Activated T-helper 1 cell treated with Interleukin-2 at 50 U/mL for 16 hours (primary cell): ENCODE measurements at places on chromosomes 12 and 14.

GRCh38 chr14:64654246-64654900 is 49.9 kb upstream of the PLEKHG3 start:
- DNase-seq: no peak

- no peak for DNase-seq
Measured at GRCh38 chr12:89325495-89325894, 26.8 kb downstream of the DUSP6 start.

DNA sequence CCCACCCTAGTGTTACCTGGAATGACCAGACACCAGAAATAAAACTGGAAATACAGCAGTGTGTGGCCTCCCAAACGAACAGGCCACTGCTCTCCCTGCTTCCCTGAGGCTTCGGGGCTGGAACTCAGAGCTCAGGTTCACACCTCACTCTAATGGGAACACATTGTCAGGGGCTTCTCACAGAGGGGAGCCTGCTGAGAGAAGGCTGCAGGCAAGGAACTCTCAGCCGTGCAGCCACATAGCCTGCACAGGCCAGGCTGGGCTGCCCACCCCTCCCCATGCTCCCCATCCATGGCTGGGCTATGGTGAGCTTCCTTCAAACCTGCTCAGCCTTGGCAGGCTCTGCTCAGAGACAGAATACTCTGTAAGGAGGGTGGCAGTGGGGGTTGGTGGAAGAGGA is 302.5 kb downstream of the EMP1 start:
- no peak for DNase-seq

- DNase-seq: no peak
Measured at GRCh38 chr14:24880689-24881088, 169.3 kb downstream of the STXBP6 start.

DNA sequence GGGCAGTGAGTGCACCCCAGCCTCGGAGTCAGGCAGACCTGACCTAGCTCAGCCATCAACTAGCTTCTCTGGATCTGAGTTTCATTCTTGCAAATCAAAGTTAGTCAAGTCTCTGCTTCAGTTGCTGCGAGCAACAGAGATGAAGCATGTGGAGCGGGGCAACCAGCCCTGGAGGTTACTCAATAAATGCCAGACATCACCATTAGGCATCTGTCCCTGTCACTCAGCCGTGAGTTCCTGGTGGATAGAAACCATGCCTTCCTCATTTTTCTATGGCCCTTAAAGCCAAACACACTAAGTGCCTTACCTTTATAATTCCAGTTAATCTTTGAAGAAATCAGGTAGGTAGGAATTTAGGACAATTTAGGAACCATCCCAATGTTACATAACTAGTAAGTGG is 19.3 kb downstream of the RFX4 start:
- no peak for DNase-seq

- DNase-seq: no peak
Measured at GRCh38 chr14:100802766-100803165, 23.2 kb upstream of the MEG3 start.

- DNase-seq: no peak
Measured at GRCh38 chr14:56561606-56562005, 18.0 kb upstream of the TMEM260 start.

DNA sequence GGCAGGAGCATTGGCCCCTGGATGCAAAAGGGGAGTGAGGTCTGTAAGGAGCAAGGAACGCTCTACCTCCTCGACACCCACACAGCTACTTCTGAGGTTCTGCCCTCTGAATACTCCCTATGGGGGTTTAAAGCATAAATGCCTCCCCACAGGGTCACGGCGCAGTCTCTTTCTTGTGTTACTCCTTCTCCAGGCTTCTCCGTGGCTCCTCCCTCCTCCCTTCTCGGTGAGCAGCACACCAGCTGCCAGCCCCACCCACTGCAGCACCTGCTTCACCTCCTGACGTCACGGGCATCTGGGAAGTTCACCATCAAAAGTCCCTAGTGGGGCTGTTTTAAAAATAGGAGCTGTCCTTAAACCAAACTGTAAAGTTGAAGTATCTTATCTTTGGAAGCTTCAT is 67.3 kb downstream of the SPTB start:
- DNase-seq: no peak

DNA sequence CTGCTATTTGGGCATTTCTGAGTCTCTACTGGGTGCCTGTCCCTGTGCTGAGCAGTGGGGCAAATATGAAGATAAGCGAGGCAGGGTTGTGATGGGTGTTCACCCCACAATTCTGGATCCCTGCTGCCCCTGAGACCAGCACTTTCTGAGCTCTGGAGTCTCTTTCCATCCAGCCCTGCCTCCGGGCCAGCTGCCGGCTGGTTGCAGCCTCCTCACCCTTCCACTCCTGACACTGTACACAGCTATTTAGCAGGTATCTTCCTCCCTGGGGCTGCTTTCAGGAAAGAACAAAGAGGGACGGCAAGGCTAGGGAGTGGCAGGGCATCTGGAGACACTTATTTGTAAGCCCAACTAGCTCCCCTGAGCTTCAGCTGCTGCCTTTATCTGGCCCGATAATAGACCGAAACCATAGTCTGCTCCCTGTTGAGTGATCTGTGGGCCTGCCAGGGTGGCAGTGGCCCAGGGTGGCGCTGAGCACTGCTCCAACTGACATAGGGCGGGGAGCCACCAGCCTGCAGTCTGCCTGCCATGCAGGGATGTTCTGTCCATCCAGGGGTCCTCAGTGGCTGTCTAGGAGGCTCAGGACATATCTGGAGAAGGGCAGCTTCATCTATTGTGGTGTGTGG is 7.6 kb upstream of the KRT80 start:
- DNase-seq: no peak

DNA sequence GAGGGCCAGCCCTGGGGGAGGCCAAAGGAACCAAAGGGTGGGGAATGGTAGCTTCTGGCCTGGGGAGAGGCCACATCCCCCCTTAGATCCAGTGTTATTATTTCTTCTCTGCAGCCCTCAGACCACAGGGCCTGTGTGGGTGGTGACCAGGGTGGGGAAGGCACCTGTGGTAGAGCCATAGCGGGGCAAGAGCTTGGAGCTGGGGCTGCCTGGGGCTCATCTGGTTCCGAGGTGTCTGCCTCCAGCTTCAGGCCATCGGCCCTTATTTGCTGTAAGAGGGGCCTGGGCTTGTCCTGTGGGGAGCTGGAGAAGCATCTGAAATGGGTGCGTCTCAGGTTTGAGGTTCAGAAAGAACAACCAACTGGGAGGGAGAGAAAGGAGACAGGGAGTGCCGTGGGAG is 2.1 kb upstream of the B3GNT4 start:
- DNase-seq: no peak

DNA sequence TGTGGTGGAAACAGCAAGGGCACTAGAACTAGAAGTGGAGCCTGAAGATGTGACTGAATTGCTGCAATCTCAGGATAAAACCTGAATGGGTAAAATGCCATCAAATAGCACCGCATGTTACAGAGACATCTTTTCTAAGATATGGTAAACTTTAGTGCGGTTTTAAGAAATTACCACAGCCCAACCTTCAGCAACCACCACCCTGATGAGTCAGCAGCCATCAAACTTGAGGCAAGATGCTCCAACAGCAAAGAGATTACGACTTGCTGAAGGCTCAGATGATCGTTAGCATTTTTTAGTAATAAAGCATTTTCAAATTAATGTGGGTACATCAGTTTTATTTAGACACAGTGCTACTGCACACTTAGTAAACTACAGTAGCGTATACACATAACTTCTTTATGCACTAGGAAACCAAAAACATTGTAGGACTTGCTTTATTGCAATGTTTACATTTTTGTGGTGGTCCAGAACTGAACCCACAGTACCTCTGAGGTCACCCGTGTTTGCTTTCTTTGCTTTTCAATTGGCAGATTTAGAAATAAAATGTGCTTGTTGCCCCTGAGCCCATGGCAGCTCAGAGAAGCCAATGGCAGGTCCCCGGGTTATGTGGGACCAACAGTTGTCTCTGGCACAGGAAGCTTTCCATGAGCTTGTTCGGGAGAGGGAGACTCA is 15.9 kb downstream of the GOLGA3 start:
- DNase-seq: no peak

GRCh38 chr12:47837190-47838171 is 17.8 kb upstream of the HDAC7 start:
- peak; percentile 47 for DNase-seq

DNA sequence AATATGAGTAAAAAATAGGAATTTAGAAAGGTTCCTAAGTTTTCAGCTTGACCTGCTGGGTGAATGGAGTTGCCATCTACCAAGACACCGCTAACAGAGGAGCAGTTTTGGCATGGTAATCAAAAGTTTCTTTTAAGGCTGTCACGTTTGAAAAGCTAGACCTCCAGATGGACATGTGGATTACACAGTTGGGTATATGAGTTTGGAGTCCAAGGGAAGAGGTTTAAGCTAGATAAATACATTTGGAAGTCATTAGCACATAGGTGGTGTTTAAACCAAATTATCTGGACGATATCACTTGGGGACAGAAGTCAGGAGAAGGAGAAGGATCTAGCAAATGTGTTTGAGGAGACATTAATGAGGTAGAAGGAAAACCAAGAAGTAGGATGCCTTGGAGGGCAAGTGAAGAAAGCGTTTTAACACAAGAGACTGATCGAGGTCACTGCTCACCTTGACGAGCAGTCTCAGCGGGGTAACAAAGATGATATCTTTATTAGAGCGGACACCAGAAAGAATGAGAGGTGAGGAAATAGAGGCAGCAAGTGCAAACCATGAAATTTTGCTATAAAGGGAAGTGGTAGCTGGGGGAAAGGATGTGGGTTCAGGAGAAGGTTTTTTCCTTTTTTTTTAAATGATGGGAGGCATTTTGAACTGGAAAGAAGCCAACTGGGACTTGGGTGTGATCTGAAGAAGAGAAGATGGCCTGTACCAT is 17.6 kb downstream of the PNP start:
- DNase-seq: no peak

DNA sequence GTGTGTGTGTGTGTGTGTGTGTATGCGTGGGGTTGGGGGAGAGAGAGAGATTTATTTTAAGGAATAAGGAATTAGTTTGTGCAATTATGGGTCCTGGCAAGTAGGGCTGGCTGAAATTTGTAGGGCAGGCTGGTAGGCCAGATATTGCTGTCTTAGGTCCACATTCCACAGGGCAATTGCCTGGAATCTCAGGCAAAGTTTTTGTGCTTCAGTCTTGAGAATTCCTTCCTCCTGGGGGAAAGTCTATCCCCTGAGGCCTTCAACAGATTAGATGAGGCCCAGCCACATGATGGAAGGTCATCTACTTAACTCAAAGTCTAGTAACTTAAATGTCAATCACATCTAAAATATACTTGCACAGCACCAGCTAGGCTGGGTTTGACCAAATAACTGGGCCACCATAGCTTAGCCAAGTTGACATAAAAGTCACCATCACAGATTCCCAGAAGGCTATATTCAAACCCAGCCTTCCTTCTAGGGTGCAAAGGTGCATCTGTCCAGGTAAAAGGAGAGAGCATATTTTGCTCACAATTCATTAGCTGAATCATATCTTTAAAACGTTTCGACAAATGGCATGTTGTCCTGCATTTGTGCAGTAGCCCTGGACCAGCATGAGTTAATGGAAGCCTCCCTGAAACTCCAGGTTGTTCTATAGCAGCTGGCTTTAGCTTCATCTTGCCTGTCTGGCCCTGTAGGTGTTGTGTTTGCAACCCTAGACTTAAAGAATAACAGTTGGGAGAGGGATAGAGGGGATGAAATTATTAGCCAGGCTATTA is 63.1 kb downstream of the C14orf132 start:
- no peak for DNase-seq

- DNase-seq: no peak
Measured at GRCh38 chr12:92585115-92585727, 117.6 kb upstream of the PLEKHG7 start.

DNA sequence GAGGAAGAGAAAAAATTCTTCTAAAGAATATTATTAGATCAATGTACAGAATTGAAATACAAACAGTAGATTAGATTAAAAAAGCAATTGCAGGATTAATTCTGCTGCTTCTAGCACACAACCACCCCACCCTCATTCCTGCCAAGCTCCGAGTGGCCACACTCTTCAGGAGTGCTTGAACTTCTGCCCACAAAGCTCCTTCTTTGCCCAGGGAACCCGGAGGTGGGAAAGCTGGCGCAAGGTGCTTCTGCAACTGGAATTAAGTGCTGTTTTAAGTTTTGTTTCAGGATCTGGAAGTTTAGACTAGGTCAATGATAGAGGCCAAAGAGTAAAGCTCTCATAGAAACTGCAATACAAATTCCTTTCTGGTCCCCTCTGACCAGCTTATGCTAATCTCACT is 94.1 kb upstream of the BMP4 start:
- no peak for DNase-seq

GRCh38 chr12:27109334-27110028 is 27.1 kb upstream of the C12orf71 start:
- no peak for DNase-seq

DNA sequence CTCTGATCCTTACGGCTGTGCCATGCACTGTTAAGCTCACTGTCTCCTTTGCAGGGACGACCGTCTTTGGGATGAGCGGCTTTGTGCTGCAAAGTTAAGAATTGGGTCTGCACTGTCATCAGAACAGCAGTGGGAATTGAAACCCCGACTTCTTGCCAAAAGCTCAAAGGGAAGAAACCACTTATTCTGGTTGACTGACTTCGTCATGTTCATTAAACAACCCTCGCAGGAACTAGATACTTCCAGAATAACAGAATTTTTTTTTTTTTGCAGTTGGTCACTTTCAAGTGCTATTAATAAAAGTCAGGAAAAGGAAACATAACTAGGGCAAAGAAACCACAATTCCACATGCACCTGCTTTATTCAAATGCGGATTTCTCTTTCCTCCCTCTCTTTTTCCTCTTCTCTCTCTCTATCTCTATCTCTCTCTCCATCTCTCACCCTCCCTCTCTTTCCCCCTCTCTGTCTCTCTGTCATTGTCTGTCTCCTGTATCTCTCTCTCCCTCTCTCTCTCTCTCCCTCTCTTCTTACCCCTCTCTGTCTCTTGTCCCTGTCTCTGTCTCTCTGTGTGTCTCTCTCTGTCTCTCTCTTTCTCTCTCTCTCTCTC is 12.3 kb upstream of the GLT1D1 start:
- no peak for DNase-seq

DNA sequence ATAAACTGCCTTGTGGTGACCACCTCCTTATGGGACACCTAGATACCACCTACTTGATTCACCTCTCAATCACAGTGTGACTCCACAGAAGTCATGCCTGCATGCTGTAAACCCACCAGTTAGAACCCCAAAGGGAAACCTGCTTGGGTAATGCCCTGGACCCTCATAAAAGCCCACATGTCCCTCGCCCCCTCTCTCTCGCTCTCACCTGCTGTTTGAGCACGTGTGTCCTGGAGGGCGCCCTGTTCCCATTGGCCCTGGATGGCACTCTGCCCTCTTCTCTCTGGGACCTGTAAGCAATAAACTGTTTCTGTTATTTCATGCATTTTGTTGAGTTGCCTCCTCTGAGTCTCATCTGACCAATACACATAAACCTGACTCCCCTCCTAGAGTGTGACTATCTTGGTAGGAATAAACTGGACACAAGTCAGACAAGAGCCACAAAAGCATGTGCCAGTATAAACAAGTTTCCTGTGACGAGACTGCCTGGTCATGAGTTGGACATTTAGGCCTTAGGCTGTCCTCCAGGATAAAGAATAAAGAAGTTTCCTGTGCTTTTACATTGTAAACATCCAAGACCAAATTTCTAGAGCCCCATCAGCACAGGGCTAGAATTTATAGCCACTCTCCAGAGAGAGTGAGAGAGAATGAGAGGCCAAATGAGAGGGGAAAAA is 8.6 kb downstream of the IFI27L2 start:
- no peak for DNase-seq

GRCh38 chr14:53596853-53597525 is 359.6 kb downstream of the BMP4 start:
- no peak for DNase-seq

GRCh38 chr14:63203618-63204406 is 431 bp upstream of the RHOJ start:
- no peak for DNase-seq
